Activated T-cell treated with anti-CD3 and anti-CD28 coated beads, Interleukin-2, amount 50 U/mL, for 72 hours (primary cell): ENCODE measurements at places on chromosomes 4 and X. TPM values are rescaled to one million over a fixed set of nuclear protein-coding genes. Genes with fewer than 3 reads are reported as not detected.

DNA sequence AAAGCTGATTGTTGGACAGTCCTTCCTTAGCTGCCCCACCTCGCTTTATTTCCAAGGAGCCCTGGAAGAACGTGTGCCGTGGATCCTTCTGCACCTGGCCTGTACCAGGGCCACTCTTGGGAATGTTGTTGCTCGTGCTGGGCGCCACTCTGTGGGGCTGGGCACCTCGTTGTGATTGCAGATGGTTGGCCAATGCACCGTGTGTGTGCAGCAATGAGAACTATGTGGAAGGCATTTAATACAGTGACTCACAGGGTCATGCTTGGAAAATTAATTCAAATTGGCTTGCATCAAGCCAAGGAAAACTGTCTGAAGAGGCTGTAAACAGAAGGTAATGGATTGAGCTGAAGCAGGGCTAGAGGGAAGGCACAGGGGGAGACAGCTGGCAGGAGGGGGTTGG is 37.0 kb upstream of the CD99L2 start:
- no peak for DNase-seq
- H3K36me3 ChIP-seq = peaks cover 3% of the 10 kb centered on the region
- H3K4me3 ChIP-seq = no peak overlapping the region
- H3K27ac ChIP-seq = no peak overlapping the region
- peaks cover 28% of the 10 kb centered on the region for H3K27me3 ChIP-seq

DNA sequence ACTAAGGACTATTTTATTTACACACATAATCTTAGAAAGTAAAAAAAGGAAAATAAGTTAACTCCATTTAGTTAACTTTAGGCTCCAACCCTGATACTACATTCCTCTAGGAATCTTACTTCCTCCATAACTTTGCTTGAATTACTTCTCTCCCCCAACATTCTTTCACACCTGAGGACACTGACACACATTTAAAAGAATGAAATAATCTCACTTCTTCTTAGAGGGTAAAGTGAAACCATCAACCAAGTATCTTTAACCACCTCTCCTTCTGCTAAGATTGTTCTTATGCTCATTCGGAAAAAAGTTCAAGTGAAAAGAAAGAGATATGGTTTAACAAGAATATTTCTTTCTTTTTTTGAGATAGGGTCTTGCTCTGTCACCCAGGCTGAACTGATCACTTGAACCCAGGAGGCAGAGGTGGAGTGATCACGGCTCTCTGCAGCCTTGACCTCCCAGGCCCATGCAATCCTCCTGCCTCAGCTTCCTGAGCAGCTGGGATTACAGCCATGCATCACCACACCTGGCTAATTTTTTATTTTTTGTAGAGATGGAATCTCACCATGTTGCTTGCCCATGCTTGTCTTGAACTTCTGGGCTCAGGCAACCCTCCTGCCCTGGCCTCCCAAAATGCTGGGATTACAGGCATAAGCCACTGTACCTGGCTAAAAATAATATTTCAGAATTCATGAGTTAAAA is 28.5 kb downstream of the SLC25A4 start:
- DNase-seq = no peak
- no peak overlapping the region for H3K4me3 ChIP-seq
- no peak overlapping the region for H3K27ac ChIP-seq
- H3K4me1 ChIP-seq = no peaks in the 10 kb centered on the region
- peaks cover 4% of the 10 kb centered on the region for H3K36me3 ChIP-seq

GRCh38 chr4:183348706-183349659 is 26.8 kb upstream of the CLDN24 start:
- H3K4me1 ChIP-seq = peaks cover 23% of the 10 kb centered on the region
- H3K36me3 ChIP-seq = peaks cover 6% of the 10 kb centered on the region
- H3K27me3 ChIP-seq = peaks cover 16% of the 10 kb centered on the region
- DNase-seq = peak; percentile 72
- H3K4me3 ChIP-seq = no peak overlapping the region

- H3K4me3 ChIP-seq = no peak overlapping the region
- H3K27me3 ChIP-seq = peaks cover 17% of the 10 kb centered on the region
- no peak overlapping the region for H3K27ac ChIP-seq
- peaks cover 3% of the 10 kb centered on the region for H3K36me3 ChIP-seq
- no peak for DNase-seq
- no peaks in the 10 kb centered on the region for H3K4me1 ChIP-seq
These were observed 232.6 kb downstream of the CBR4 start for GRCh38 chr4:168777277-168777965.

Gene RTL9
- 0.14 TPM for total RNA-seq

Gene PNMA6E
- total RNA-seq = not detected

DNA sequence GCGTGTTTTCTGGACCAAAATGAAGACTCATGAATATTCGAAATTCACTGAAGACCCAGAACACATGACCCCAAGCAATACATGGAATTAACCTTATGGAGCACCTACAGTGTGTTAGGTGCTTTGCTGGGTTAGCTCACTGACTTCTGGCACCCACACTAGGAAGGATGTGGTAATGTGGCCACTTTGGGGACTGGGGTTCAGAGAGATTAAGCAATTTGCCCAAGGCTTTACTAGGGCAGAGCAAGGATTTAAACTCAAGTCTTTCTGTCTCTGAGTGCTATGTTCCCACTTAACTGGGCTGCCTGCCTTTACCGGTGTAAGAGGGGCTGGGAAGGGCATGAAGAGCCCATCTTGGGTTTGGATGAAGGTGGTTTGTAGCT is 162.0 kb upstream of the ATP6AP2 start:
- peaks cover 5% of the 10 kb centered on the region for H3K4me1 ChIP-seq
- no peak overlapping the region for H3K4me3 ChIP-seq
- DNase-seq = peak; percentile 3
- H3K27me3 ChIP-seq = peaks cover 16% of the 10 kb centered on the region
- H3K27ac ChIP-seq = no peak overlapping the region
- no peaks in the 10 kb centered on the region for H3K36me3 ChIP-seq

DNA sequence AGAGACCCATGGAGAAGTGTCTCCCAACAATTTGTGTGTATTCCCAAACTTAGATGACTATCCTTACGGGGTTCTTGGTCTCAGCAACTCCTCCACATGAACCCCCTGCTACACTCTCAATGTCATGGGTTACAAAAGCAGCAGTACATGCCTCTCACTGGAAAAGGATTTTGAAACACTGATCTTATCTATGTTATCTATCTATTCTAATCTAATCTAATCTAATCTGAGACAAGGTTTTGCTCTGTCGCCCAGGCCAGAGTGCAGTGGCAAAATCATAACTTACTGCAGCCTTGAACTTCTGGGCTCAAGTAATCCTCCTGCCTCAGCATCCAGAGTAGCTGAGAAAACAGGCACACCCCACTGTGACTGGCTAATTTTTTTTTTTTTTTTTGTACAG is 19.3 kb downstream of the TSPAN5 start:
- peaks cover 56% of the 10 kb centered on the region for H3K4me1 ChIP-seq
- H3K27me3 ChIP-seq = no peaks in the 10 kb centered on the region
- peak overlapping the region; percentile 75 for H3K4me3 ChIP-seq
- no peak for DNase-seq

GRCh38 chrX:76971393-76972376 is 475.5 kb upstream of the FGF16 start:
- DNase-seq = peak; percentile 1
- peak overlapping the region; percentile 86 for H3K27ac ChIP-seq
- H3K36me3 ChIP-seq = no peaks in the 10 kb centered on the region
- no peaks in the 10 kb centered on the region for H3K4me1 ChIP-seq
- H3K4me3 ChIP-seq = no peak overlapping the region

- no peaks in the 10 kb centered on the region for H3K27me3 ChIP-seq
- H3K4me1 ChIP-seq = no peaks in the 10 kb centered on the region
- no peak overlapping the region for H3K27ac ChIP-seq
- no peak overlapping the region for H3K4me3 ChIP-seq
- DNase-seq = no peak
- no peaks in the 10 kb centered on the region for H3K36me3 ChIP-seq
These were observed 204.5 kb upstream of the IGFBP7 start for GRCh38 chr4:57314636-57315035.

DNA sequence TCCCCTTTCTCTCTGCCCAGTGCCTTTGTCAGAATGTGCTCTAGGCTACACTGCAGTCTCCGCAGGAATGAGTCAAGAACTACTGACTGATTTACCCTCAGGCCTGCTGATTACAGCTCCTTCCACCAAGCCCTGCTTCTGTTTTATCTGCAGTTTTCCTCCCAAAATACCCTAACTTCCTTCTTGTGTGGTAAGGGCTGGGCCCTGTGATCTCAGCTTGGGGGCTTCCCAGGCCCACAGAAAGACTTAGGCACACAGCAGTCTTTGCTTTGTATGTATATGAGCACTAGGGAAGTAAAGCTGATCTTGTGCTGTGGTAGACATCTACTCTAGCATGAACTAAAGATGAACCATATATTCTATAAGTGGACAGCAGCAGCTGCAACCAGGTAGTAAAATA is 18.8 kb downstream of the PAK3 start:
- DNase-seq = no peak
- no peak overlapping the region for H3K4me3 ChIP-seq
- no peaks in the 10 kb centered on the region for H3K4me1 ChIP-seq
- H3K27ac ChIP-seq = no peak overlapping the region
- H3K27me3 ChIP-seq = peaks cover 43% of the 10 kb centered on the region
- peaks cover 1% of the 10 kb centered on the region for H3K36me3 ChIP-seq

- H3K4me1 ChIP-seq = no peaks in the 10 kb centered on the region
- no peak for DNase-seq
- no peak overlapping the region for H3K4me3 ChIP-seq
These were observed 24.6 kb downstream of the HERC5 start for GRCh38 chr4:88481537-88481936.

Gene CNGA2
- not detected for total RNA-seq

DNA sequence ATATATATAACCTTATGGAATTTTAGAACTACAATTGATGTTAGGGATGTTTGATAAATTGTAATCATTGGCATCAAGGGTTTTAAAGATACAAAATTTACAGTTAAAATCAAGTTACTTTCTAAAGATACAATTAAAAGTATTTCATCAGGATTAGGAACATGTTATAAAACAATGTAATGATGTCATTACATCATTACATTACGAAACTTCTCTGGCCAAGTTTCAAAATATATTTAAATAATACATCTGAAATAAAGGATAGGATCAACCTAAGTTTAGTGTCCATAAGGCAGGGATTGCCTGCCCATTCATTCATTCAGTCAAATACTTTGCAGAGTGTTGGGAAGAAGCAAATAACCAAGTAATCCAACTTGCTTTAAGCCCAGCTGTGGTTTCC is 75.1 kb downstream of the TENM3 start:
- no peaks in the 10 kb centered on the region for H3K27me3 ChIP-seq
- H3K27ac ChIP-seq = no peak overlapping the region
- peaks cover 3% of the 10 kb centered on the region for H3K36me3 ChIP-seq
- no peak for DNase-seq
- H3K4me3 ChIP-seq = no peak overlapping the region

DNA sequence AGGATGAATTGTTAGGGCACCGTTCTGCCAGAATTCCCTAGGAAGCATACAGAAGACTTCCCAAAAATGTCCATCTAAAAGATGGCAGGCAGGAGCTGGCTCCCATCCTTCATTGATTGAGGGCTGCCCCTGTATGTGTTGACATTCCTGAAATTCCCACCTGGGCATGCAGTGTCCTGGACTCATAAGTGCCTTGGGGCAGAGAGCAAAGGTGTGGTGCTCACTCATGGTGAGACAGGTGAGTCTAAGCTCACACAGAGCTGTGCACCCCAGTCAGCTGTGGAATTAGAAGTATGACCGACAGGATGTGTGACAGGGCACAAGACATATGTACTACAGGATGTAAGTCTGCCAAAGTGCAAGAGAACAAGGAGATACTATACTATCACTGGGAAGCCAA is 271.9 kb downstream of the MID1IP1 start:
- H3K4me1 ChIP-seq = no peaks in the 10 kb centered on the region
- H3K4me3 ChIP-seq = no peak overlapping the region
- H3K27ac ChIP-seq = no peak overlapping the region
- no peak for DNase-seq
- peaks cover 13% of the 10 kb centered on the region for H3K27me3 ChIP-seq
- H3K36me3 ChIP-seq = no peaks in the 10 kb centered on the region

Gene CT45A9
- total RNA-seq = not detected
